Activated naive CD4-positive, alpha-beta T cell treated with anti-CD3 and anti-CD28 coated beads, Interleukin-2, amount 50 U/mL, for 72 hours (primary cell): ENCODE measurements at places on chromosomes 11 and 22. TPM values are rescaled to one million over a fixed set of nuclear protein-coding genes. Genes with fewer than 3 reads are reported as not detected.

The CALCA gene
- not detected for total RNA-seq

The LRRC51 gene
- total RNA-seq = 8.3 TPM

The TNNT3 gene
- total RNA-seq = 12.9 TPM

The FLRT1 gene
- total RNA-seq = not detected

The ACTN3 gene
- total RNA-seq = 0.31 TPM

The SLCO2B1 gene
- total RNA-seq = not detected

DNA sequence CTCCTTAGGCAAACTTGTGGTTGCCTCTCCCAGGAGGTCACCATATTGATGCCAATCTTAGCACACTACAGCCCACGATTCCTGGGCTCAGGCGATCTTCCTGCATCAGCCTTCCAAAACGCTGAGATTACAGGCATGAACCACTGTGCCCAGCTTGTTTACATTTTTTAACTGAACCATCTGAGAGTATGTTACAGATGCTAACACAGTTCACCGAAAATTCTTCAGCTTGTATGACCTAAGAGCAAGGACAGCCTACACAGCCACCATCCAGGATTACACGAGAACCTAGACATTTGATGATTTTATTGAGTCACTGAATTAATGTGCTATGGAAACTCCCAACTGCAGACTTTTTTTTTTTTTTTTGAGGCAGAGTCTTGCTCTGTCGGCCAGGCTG is 5.8 kb upstream of the LGALS1 start:
- no peak for DNase-seq

GRCh38 chr11:62391642-62392425 is 27.0 kb upstream of the SCGB1A1 start:
- DNase-seq = no peak

- no peak for DNase-seq
Observed at GRCh38 chr11:114252767-114253166, 43.4 kb upstream of the NNMT start.

GRCh38 chr11:804599-804964 is 449 bp downstream of the PIDD1 start:
- DNase-seq = no peak

- DNase-seq = no peak
Observed at GRCh38 chr11:104679258-104679657, 219.0 kb downstream of the CASP12 start.

- DNase-seq = no peak
Observed at GRCh38 chr11:102453302-102453695, 734 bp upstream of the TMEM123 start.

DNA sequence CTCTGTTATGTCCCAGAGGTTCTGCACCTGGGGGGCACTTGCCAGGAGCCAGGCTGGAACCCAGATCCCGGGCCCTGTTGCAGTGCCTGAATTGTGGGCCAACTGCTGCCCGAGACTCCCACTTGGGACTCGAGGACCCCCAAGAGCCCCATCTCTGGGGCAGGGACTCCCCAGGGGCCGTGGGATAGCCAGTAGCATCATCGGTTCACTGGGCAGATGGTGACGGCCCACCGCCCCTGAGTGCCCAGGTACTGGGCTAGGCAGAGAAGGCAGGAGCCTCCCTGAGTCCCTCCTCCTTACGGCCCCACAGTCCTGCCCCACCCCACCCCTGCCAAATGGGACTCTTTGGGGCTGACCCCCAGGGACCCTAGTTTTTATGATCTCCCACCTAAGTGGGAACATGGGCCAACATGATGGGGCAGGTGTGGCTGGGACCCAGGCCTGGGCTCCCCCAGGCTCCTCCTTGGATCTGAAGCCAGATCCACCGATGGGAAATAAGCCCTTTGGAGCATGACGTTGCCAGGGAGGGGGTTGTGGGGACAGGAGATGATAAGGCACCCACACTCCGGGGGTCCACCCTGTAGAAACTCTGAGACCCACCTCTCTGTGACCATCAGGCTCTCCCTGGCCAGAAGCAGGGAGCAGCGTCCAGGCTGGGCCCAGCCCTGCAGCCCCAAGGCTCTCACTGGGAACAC is 94.5 kb upstream of the FGF3 start:
- no peak for DNase-seq

- no peak for DNase-seq
Observed at GRCh38 chr11:75615751-75616150, 53.1 kb downstream of the MAP6 start.

- DNase-seq = no peak
Observed at GRCh38 chr11:104094576-104094975, 58.1 kb downstream of the DDI1 start.

GRCh38 chr11:873706-874105 is 31.1 kb downstream of the TSPAN4 start:
- DNase-seq = no peak

DNA sequence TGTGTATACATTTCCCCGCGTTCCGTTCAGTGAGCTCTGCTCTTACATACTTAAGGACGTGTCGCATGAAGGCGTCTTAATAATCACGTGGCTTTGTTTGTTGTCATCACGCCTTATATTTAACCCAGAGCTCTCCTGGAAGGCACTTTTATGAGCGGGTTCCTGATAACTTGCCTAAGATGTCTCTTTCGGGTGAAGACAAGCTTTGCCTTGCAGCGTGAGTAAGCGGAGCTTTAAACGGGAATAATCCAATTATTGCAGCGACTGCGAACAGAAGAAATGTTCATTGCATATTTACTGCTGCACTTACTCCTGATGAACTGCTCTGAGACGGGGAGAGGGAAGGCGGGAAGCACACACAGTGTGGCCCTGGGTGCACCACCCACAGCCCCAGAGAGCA is 1128.2 kb downstream of the BRD1 start:
- no peak for DNase-seq

- no peak for DNase-seq
Observed at GRCh38 chr22:17789379-17790200, 15.3 kb upstream of the BID start.

GRCh38 chr11:105821372-105821771 is 200.7 kb downstream of the MSANTD4 start:
- DNase-seq = no peak

GRCh38 chr11:122101625-122102291 is 14.3 kb downstream of the BLID start:
- DNase-seq = no peak

- no peak for DNase-seq
Observed at GRCh38 chr22:28599693-28600092, 79.9 kb downstream of the TTC28 start.

DNA sequence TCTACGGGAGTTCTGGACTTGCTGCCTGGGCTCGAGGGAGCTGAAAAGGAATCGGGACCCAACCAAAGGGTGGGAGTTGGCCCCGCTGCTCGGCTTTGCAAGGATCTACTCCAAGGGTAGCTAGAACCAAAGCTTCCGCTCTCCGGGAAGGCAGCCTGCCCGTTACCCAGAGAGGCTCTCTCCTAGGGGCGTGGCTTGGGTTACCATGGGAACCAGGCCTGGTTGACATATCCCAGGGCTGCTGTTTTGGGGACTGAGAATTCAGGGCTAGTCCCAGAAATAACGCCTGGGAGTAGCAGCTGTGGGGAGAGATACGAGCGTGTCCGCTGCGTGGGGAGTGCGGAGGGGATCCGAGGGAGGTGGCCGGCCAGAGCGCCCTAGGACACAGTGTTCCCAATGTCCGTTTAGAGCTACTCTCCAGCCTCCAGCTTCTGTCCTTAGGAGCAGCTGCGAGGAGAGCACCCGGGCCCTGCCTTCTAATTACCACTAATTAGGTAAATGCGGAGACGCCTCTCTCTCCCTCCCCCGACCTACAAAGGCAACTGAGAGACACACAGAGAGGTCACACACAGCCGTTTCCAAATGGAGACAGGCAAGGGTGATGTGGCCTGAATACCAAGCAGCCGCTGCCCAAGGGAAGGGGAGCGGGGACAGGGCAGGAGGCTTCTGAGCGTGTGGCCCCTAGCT is 141.6 kb upstream of the CADM1 start:
- no peak for DNase-seq

DNA sequence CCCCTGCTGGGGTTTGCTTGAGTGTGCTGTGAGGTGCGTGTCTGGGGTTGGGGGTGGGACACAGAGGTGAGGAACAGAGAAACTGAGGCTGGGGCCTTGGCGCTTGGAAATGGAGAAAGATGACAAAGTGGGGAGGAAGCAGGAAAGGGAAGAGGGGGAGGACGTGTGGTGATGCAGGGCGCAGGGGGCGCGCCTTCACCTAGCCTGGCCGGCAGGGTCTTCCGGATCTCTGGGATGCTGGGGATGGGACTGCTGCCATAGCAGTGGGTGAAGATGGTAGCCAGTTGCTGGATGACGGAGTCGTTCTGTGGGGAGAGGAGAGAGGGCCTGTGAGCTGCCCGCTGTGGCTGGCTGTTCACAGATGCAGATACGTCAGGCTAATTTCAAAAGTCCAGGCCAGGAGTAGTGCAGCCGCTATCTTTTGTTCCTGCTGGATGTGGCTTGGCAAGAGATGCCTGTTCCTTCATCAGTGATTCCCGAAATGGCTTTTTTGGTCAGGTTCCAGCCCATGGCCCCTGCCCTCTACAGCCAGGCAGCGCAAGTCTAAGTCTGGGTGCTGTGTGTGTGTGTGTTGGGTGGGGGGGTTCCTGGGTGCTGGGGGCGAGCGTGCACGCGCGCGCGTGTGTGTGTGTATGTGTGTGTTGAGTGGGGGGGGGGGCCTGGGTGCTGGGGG is 54.8 kb downstream of the NAT10 start:
- no peak for DNase-seq

DNA sequence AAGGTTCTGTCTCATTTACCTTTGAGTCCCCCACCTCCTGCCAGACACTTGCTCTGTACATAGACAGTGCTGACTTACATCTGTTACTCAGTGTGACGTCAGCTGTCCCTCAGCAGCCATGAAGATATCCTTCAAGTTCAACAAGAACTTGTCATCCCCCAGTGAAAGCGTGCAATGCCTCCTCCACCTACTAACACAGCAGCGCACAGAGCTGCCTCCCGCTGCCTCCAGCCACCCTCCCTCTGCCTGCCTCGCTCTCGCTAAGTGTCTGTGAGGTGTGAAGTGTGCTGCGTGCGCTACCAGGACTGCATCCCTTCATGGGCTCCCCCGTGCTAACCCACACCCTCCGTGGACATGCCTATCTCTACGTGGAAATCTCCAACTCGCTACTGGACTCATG is 621.4 kb downstream of the BRD1 start:
- no peak for DNase-seq
